ENCODE measurements at places on chromosomes 2 and 18. TPM values are rescaled to one million over a fixed set of nuclear protein-coding genes. Genes with fewer than 3 reads are reported as not detected.
A peak's percentile ranks its signal among the peaks of the same experiment; 100 is the strongest.

GRCh38 chr2:119468154-119468955 is 36.7 kb downstream of the TMEM37 start:
- DNase-seq: no peak

- no peak for DNase-seq
Measured at GRCh38 chr2:26347286-26347865, 787 bp upstream of the ADGRF3 start.

DNA sequence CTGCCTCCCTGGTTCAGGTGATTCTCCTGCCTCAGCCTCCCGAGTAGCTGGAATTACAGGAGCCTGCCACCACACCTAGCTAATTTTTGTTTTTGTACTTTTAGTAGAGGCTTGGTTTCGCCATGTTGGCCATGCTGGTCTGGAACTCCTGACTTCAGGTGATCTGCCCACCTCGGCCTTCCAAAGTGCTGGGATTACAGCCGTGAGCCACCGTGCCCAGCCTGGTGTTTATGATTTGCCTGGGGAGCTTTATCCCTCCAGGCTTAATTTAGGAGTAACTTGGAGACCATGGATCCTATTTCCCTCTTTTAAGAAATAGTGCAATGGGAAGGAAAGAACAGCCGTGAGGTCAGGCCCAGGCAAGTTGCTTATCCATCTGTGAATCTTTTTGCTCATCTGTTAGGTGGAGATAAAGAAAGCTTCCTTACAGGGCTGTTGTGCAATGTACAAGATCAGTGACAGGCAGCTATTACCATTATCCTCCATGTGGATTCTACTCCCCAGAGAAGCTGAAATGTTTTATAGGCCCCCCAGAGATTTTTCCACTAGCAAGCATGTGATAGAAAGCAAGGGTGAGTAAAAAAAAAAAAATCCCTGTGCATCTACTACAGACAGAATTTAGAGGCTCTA is 104.9 kb upstream of the MGAT5 start:
- DNase-seq: no peak

GRCh38 chr18:44777457-44778192 is 96.9 kb downstream of the SETBP1 start:
- no peak for DNase-seq

DNA sequence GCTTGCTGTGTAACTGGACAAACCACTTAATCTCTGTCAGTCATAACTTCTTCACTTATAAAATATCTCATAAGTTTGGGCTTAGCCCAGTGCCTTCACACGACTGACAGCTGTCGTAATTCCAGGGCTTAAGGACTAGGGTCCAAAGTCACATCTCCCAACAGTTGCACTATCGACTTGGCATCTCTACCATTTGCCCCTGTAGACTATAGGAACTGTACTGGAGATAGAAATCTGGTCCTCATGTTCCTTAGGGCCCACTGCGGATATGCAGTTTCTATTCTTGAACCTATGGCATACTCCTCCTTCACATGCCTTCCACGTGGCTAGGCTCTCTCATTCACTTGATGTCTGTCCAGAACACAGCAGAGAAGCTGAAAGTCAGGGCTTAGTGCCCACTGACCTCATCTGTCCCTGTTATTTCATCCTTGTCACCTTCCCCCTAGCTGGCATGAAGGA is 2.7 kb downstream of the ABHD1 start:
- no peak for DNase-seq

DNA sequence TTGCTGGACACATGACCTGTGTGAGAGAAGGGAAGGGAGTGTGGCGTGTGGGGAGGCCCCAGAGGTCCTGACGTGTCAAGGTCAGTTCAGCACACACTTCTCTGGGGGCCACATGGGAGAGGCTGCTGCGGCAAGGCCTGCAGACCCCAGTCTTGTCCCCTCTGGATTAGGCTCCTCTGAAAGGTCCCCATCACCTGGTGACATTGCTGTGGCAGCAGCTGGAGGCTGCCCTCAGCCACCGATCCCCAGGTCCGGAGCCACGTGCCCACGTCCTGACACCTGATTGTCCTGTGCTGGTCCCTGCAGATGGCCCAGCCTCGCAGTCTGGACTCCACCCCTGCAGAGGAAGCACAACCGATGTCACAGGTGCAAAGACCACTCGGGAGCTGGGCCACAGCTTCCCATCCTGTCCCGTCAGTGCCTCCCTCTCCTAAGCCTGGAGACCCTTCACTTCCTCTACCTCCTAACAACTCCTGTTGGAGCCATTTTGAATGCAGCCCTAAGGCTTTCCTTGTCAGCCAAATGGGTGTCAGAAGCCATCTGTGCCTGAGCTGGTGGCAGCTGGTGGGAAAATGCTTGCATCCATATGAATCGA is 12.7 kb downstream of the TMEM177 start:
- no peak for DNase-seq

DNA sequence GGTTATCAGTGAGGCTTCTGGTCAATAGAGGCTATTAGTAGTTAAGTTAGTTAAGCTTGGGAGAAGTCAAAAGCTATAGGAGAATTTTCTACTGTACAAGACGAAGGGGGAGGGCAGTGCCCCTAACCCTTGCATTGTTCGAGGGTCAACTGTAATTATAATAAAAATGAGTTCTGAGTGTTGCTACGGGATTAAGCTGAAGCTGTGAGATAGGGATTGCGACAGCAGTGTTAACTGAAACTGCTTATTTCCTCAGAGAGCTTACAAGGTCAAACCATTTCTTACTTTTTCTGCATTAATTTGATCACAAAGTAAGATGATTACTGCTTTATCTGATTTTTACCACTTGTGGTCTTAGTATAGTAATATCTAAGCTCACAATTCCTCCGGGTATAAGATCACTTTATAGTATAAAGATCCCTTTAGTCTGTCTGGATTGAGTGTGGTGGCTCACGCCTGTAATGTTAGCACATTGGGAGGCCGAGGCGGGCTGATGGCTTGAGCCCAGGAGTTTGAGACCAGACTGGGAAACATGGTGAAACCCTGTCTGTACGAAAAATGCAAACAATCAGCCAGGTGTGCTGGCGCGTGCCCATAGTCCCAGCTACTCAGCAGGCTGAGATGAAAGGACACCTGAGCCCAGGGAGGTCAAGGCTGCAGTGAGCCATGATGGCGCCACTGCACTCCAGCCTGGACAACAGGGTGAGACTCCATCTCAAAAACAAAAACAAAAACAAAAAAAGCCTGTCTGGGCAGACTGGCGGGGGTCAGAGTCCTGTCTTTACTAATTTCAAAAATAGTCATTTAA is 119.5 kb upstream of the TLK1 start:
- no peak for DNase-seq

- no peak for DNase-seq
Measured at GRCh38 chr2:59296279-59296678, 1055.2 kb upstream of the FANCL start.

- DNase-seq: peak; percentile 35
Measured at GRCh38 chr2:222442665-222443064, 18.3 kb downstream of the SGPP2 start.

DNA sequence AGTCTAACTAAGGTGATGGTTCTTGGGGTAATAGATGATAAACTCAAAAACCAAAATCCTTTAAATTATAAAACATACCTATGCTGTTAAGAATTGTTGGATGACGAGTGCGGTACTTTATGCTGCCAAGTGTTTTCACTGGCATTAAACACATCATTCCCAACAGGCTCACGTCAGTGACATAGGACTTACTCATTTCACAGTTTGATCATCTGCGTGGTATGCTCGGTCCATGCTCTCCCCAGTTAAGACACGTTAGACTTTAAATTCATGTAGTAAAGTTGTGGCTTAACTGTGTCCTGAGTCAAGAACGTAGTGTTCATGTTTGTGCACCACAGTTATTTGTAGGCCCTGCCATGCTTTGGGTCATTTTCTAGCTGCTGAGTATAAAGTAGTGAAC is 125.6 kb upstream of the MYT1L start:
- DNase-seq: no peak

DNA sequence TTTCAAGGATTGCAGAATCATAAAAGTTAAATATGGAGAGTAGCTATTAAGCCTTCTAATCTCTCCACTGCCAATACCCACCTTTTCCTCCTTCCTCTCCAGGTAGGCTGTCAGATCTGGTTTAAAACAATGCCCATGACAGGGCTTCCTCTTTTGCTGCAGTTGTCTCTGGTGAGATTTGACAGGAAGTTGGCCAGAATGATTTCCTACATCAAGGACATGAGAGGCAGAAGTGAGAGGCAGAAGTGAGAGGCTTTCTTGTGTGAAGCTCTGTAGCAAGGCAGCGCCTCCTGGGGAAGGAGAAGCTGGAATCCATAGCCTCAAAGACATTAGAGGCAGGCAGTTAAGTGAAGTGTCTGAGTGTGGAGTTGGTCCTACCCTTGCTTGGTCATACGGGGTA is 385.7 kb downstream of the HRH4 start:
- DNase-seq: no peak

DNA sequence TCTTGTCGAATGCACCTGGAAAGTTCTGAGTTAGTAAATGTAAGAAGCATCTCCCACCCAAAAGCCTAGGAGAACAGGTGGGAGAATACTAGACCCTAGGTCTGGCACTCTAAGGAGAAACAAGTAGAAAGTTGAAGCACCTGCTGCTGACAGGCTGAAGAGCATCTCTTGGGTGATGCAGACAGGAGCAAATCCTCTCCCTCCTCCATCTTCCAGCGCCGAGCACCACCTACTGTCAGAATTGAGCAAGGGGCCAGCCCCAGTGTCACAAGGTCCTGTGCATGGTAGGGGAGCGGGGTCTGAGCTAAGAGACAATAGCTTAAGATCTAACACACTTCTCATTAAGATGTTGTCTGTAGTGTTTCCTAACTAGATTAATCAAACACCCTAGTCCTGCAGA is 52.9 kb downstream of the HK2 start:
- no peak for DNase-seq

GRCh38 chr2:162030363-162031190 is 43.4 kb downstream of the DPP4 start:
- DNase-seq: no peak

DNA sequence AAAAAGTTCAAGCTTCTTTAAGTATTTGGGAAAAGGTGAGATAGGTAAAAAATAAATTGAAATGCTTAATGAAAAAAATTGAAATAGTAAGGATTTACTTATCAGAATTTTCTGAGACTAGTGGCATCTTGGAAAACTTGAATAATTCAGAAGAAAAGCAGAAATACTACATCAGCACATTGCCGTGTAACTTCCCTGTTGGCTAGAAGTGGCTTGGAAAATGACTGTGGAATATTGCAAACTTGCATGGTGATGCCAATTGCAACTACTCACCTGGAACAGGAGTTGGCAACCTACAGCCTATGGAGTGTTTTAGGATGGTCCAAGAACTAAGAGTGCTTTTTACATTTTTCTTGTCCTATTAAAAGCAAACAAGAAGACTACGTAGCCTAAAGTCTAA is 603.5 kb upstream of the VRK2 start:
- DNase-seq: no peak

DNA sequence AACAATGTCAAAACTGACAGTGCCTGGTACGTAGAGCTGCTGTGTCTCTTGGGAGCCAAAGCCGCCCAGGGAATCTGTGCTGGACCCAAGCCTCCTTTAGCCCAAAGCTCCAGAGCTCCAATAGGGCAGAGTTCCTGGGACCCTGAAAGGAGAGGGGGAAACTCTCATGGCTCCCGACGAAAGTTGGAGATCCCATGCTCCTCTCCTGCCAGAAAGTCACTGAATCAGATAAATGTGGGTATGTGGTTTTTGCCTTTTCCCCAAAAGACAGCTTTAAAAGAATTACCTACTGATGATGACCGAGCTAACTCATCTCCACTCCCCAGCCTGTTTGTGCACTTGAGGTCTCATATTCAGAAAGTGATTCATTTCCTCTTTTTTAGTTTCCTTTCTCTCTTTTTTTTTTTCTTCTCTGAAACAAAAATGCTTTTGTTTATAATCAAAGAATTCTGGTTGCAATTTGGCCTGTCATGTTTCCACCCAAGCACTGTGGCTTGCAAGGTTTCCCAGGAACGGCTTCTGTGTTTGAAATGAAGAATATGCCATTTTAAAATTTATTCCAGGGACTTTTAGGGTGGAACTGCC is 14.1 kb upstream of the PMAIP1 start:
- no peak for DNase-seq

The SLC4A3 gene
- 4.9 TPM for total RNA-seq

The CDKL4 gene
- 1.2 TPM for total RNA-seq

The TUBA3E gene
- not detected for total RNA-seq

The C2orf72 gene
- total RNA-seq: 0.88 TPM

The PECR gene
- total RNA-seq: 28.4 TPM

The RHBDD1 gene
- total RNA-seq: 49.9 TPM
